Vagina (tissue), 2 donors: ENCODE measurements at places on chromosomes 2 and 18.

- no peak overlapping the region for H3K27ac ChIP-seq
- no peaks in the 10 kb centered on the region for H3K36me3 ChIP-seq
- no peak overlapping the region for H3K4me3 ChIP-seq
Measured at GRCh38 chr2:229456091-229456490, 185.0 kb upstream of the PID1 start.

GRCh38 chr2:220628252-220628651, 943.9 kb downstream of the EPHA4 start:
- no peaks in the 10 kb centered on the region for H3K4me1 ChIP-seq
- no peak for DNase-seq
- H3K4me3 ChIP-seq: no peak overlapping the region
- H3K36me3 ChIP-seq: no peaks in the 10 kb centered on the region

- peaks cover 26% of the 10 kb centered on the region for H3K4me1 ChIP-seq
- no peak overlapping the region for H3K4me3 ChIP-seq
- DNase-seq: peak; percentile 82
- H3K27ac ChIP-seq: peak overlapping the region; percentile 79
Measured at GRCh38 chr2:20438334-20439192, 8.3 kb upstream of the RHOB start.

DNA sequence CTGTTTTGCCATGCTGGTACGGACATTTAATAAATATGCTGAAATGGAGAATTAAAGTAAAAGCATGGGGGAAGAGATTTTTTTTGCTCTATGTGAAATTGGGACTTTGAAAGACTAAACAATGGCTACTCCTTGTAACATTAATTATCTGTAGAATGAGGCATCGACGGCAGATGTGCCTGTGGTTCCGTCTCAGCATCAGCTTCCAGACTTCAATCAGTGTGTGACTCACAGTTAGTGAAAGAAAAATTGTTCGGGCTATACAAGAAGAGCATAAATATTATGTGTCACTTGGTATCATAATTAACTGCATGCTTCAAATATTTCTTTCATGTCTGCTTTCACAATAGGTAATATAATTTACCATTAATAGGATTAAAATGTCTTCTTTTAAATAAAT, 117.0 kb upstream of the SMIM21 start:
- no peak overlapping the region for H3K4me3 ChIP-seq
- H3K27me3 ChIP-seq: no peaks in the 10 kb centered on the region
- no peak overlapping the region for H3K27ac ChIP-seq
- H3K36me3 ChIP-seq: no peaks in the 10 kb centered on the region
- DNase-seq: no peak
- H3K4me1 ChIP-seq: no peaks in the 10 kb centered on the region

DNA sequence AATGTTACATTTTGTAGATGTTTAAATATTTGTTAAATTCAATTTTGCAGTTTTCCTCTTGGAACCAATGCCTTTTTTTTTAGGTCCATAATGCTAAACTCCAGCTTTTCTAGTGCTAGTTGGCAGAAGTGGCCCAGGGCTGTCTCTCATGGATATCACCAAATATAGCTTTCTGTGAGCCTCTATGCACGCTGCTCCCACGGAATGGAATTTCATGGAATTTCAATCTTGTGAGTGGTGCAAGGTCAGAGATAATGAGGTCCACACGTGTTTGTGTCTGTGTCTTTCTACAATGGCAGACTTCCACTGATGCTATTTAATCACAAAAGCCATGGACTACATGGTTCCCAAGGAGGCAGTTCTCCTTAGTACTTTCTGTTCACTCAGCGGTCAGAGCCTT, 191.5 kb upstream of the PARD3B start:
- H3K4me1 ChIP-seq: no peaks in the 10 kb centered on the region
- no peak overlapping the region for H3K4me3 ChIP-seq
- no peak overlapping the region for H3K27ac ChIP-seq
- no peak for DNase-seq

DNA sequence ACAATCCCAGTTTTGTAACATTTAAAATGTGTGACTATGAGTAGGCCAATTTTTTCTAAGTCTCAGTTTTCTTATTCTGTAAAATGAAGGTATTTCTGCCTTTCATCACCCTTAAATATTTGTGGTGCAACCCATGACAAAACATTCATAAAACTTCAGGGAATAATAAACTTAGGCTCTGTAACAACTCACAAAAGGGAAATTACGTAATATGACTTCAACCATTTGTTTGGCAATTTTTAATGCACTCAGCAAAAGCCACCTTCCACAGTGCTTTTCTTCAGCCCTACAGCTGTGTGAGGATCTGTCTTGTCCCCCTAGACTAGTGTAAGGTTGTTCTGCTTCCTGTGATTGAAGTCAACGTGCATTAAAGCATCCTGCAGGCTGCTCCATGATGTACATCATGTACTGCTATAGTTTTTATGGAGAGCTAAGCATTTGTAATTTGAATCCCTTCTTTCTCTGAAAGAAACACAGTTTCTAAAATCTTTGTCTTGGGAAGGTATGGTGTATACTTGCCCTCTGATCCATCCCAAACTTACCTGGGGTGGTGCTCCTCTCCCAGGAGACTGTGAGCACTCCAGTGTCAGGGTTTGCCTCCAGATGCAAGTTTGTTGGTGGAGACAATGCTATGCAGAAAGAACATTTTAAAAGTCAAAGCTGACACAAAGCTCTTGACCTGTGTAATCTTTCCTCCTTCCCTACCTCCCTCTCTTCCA, 39.1 kb downstream of the FN1 start:
- H3K27ac ChIP-seq: no peak overlapping the region
- no peaks in the 10 kb centered on the region for H3K27me3 ChIP-seq
- no peak for DNase-seq
- H3K4me1 ChIP-seq: no peaks in the 10 kb centered on the region
- no peak overlapping the region for H3K4me3 ChIP-seq
- peaks cover 25% of the 10 kb centered on the region for H3K36me3 ChIP-seq
